Activated naive CD4-positive, alpha-beta T cell (primary cell): ENCODE measurements at places on chromosomes 2 and 18.

GRCh38 chr2:218003281-218003944, 618 bp upstream of the TNS1 start:
- no peak for DNase-seq

- DNase-seq: no peak
These were observed 34.1 kb downstream of the PARD6G start for GRCh38 chr18:80213182-80213581.

- DNase-seq: no peak
These were observed 149.6 kb downstream of the TMEM18 start for GRCh38 chr2:527581-527980.

DNA sequence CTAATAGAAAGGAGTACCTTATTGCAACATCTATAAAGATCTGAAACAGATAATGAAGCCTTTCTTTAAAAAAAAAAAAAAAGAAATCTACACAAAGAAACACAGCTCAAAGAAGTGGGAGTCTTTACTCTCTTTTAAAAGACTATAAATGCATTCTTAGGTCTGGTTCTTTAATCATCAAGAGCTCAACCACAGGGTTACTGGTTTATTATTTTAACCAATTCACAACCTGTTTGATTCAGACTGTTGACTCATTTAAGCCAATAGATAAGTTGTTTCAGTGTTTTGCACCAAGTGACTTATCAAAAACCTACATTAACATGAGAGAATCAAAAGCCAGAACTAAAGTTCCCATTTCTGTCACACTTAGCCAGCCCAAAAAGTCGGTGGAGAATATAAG, 93.1 kb downstream of the TCF4 start:
- no peak for DNase-seq

GRCh38 chr18:74994502-74995418, 214.2 kb downstream of the PTGR3 start:
- DNase-seq: no peak

GRCh38 chr2:95057535-95058370, 32.2 kb downstream of the MAL start:
- no peak for DNase-seq

DNA sequence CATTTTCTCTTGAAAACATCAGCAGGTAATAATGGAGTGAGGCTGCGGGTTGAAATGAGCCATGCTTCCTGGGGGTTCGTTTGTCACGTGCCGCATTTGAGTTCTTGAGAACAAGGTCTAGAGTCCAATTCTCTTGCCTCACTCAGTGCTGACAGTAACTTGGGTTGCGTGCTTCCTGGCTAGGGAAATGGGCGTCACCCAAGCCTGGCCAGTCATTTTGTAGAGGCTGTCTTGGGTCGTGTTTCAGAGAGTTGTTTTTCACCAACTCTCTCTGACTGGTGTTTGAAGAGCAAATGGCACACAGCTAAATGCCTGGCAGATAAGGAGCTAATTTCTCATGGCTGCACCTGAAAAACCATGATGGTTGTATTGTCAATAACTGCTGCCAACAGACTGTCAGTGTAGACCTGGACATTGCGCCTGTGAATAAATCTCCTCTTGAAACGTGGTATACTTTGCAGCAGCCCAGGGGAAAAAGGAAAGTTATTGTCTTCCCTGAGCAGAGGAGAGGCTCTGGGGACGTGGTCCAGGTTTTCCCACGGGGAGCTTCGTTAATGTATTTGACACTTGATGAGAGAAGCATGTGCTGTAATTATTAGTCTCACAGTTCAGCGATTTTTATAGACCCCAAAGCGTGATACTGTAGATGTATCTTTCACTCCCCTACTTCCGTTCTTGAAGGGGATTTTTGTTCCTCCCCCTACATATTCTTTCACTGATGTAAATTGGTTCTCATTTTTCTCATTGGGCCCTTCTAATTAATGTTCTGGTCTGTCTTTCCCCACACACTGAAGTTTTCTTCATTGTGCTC, 196.0 kb downstream of the FHOD3 start:
- no peak for DNase-seq

DNA sequence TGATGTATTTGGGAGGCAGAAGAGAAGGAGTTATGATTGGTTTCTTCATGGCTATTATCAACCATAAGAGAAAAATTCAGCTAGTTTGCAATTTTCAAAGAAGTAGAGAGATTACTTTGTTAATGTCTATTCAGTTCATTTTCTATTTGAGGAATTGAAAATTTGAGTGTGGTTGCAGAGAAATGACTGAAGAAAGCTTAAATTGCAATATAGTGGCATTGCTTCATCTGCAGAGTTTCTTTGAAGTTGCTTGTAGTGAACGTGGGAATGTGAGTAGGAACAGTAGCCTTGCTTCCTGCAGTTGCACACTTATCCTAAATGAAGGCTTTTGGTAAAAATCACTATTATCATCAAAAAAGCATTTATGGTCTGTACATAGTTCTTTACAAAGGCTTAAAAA, 14.7 kb upstream of the CYRIA start:
- DNase-seq: no peak

GRCh38 chr18:56382541-56382940, 255.9 kb downstream of the TXNL1 start:
- DNase-seq: no peak

DNA sequence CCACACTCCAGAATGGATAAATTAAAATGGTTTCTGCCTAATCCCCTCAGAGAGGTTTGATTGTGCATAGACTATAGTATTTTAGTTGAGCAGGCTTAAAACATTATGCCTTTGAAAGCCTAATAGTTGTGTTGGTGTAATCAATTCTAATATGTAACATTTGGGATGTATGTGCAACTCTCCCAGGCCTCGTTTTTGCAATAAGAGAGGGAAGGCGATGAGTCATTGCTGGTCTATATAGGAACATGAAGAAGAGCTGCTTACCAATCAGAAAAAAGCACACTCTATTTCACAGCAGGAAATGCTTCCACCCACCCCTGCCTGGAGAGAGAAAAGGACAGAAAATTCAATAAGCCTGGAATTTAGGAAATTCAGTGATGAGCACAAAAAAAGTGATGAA, 1424.0 kb upstream of the PIK3C3 start:
- DNase-seq: no peak

DNA sequence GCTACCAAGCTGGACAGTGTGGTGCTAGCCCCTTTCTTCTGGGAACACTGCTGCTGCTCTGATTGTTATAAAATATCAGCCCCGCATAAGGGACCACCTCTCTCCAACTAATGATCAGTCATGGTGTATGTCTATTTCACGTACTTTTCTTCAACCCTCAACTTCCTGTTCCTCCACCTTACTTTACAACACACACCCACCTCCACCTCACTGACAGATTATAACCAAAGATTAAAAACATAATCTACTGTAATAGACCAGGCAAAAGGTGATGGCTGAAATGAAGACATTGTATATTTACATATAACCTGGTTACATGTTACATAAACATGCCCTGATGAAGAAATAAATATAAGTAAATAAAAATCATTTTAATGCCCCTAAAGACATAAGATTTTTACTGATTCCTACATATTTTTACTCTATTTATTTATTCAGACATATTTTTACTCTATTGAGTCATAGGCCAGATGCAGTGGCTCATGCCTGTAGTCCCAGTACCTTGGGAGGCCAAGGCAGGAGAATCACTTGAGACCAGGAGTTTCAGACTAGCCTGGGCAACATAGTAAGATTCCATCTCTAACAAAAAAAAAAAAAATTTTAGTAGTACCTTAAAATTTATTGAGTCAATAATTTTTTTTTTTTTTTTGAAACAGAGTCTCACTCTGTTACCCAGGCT, 12.8 kb downstream of the STK39 start:
- no peak for DNase-seq

DNA sequence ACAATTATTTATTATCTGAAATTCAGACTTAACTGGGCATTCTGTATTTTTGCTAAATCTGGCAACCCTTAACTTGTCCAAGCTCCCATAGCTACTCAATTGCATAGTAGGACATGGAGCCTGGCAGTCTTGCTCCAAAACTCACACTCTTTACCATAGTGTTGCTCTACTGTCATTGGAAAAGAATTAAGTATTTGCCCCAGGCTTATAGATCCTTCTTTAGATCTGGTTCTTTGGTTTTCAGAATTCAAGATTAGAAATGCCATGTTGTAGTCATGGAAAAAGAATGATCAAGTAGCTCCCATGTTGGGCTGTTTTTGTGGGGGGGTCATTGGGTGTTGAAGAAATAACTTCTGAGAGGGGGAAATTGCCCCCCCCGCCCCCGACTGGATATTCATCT, 240.9 kb downstream of the WDPCP start:
- no peak for DNase-seq

GRCh38 chr18:76169733-76170132, 325.3 kb downstream of the ZNF516 start:
- no peak for DNase-seq

GRCh38 chr2:190911813-190912212, 31.2 kb downstream of the GLS start:
- no peak for DNase-seq

DNA sequence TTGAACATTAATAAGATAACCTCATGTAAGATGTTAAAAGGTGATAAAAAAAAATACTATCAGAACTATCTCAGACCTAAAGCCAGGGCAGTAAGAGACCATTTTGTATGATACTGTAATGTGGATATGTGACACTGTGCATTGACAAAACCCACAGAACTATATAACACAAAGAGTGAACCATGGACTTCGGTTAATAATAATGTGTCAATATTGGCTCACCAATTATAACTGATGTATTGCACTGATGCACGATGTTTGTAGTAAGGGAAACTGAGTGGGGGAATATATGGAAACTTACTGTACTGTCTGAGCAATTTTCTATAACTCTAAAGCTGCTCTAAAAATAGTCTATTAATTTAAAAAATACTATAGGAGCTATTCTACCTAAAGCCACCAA, 40.7 kb upstream of the PARD3B start:
- no peak for DNase-seq

GRCh38 chr2:95260028-95261023, 13.9 kb upstream of the PROM2 start:
- DNase-seq: no peak

DNA sequence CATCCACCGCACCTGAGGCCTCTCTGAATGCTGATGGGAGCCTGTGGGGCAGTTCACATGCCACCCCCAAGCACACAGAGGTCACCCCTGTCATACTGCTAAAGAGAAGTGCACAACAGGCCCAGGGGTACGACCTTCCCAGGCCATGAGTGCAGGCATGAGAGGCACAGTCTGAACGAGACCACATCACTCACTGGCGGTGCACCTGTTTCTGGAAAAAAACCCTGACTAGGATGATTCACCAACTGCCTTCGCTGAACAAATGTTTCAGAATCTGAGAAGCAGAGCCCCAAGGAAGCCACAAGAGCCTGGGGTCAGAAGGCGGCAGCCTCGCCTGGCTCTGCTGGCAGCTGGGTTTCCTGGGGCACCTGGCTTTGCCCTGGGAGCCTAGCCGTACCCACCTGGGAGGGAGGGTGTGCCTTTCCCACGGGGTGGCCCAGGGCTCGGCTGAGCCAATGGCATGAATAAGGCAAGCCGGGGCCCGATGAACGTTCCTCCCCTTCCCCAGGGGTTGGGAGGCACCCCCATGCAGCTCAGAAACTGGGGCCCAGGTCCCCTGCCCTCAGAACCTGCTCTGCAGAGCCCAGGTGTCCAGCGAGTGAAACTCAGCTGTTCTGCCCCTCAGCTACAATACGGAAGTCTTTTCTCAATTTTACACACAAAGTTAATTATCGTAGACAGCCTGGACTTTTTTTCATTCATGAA, 73.8 kb downstream of the HDAC4 start:
- DNase-seq: peak; percentile 45

DNA sequence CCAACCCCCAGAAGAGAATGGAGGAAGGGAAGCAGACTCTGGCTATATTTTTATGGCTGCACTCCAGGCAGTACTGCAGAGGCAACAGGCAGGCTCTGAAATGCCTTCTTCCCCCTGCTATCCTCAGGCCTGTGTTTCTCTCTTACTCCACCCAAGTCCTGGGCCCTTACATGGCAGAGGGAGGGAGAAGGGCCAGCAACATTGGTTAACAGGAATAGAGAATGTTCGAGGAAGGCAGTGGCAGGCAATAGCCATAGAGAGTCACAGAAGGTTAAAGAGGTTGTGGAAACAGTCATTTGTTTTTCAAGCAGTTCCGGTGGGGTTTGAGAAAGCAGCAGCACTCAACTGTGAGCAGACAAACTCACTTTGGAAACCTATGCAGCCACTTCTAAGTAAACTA, 15.1 kb upstream of the DARS1 start:
- DNase-seq: no peak

DNA sequence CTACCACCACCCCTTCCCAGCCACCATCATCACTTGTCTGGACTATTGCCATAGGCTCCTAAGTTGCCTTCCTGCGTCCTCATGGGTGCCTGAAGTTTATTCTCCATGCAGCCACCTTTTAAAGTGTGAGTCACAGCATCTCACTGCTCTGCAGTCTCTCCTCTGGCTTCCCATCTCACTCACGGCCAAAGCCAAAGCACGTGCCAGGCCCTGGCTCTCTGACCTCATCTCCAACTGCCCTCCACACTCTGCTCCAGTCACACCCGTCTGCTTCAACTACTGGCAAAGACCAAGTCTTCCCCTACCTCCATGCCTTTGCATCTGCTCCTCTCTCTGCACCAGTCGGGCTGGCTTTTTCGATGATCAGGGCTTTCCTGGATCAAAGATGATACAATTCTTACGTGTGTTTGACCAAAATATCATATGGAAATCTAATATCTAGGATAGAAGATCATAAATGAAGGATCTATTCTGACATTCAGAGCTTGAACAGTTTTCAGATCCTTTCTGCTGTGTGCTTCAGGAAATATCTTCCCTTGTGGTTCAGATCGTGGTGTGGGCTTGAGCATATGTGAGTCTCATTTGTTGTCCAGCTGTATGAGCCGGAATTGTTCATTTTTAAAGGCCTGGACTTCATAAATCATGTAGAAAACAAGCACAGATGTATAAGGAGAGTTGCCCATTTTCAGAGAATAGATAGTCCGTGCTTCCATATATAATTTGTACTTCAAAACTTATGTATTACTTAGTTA, 175.6 kb downstream of the PRKCE start:
- no peak for DNase-seq
